ENCODE measurements at places on chromosomes 6 and 20.

GRCh38 chr20:52572687-52573086, 381.1 kb upstream of the ZFP64 start:
- DNase-seq, result no peak

DNA sequence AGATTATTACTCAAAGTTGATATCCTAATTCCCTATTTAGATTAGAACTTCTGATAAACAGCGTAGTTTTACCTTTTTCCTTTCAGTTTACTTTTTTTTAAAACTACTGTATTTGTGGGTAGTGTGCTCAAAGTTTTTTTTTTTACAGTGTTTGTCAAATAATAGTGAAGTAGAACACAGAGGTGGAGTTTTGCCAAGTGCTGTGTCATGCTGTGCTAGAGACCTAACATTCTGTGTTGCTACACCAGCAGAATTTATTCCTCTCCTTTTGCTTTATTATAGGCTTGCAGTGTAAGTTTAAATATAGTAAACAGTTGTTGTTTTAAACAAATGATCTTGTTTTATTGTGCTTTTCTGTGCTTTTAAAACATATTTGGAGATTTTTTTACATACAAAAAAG, 125.4 kb downstream of the HIVEP1 start:
- peak; percentile 24 for DNase-seq

DNA sequence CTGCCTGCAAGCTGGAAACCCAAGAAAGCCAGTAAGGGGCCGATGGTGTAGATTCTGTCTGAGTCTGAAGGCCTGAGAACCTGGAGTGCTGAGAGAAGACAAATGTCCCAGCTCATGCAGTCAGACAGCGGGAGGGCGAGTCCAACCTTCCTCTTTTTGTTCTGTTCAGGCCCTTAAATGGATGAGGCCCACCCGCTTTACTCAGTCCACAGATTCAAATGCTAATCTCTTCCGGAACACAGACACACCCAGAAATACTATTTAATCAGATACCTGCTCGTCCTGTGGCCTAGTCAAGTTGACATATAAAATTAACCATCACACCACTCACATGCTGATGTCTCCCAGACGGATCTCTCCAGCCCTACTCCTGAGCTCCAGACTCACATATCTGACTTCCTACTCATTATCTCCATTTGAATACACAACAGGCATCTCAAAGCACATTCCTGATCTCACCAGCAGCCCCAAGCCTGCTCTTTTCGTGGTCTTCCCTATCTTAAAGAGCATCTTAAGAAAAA, 26.7 kb upstream of the SRC start:
- no peak for DNase-seq

GRCh38 chr6:169988769-169989550, 237.5 kb downstream of the ERMARD start:
- DNase-seq, result no peak

GRCh38 chr6:149031859-149032598, 285.2 kb downstream of the UST start:
- no peak for DNase-seq

- no peak for DNase-seq
These were observed 8.5 kb downstream of the CD164 start for GRCh38 chr6:109373762-109374161.

- DNase-seq, result no peak
These were observed 442.3 kb downstream of the HAO1 start for GRCh38 chr20:7497985-7498384.

GRCh38 chr6:132063738-132064137, 112.6 kb upstream of the CCN2 start:
- no peak for DNase-seq

- no peak for DNase-seq
These were observed 147.0 kb upstream of the SAMD5 start for GRCh38 chr6:147361311-147361981.

- DNase-seq, result peak; percentile 41
These were observed 1.5 kb upstream of the HMGN4 start for GRCh38 chr6:26536571-26537159.

DNA sequence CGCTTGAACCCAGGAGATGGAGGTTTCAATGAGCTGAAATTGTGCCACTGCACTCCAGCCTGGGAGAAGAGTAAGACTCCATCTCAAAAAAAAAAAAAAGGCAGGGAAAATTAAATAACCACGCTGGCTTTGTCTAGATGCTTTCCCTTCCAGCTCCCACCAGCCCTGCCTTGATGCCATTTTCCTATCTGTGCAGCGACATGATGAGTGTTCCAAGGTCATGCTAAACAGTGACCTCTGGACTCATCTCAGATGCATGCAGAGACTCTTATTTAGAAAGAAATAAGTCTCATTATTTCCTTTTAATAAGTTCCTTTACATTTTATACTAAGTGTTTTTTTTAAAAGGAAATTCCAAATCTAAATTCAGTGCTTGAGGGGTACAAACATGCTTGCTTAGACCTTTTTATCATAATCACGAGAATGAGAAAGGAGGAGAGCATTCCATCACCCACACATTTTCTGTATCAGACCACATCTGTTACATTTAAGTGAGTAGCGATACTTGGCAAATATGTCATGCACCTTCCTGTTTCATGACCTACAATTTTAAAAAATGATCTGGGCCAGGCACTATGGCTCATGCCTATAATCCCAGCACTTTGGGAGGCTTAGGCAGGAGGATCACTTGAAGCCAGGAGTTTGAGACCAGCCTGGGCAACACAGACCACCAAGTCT, 101.1 kb upstream of the RREB1 start:
- DNase-seq, result no peak

- peak; percentile 6 for DNase-seq
These were observed 74.8 kb downstream of the TULP4 start for GRCh38 chr6:158387036-158387435.

Measured in NCI-H2171 treated with DMSO at 0.1 percent for 48 hours (cell line).